Hepatocyte (in vitro differentiated cells): ENCODE measurements at places on chromosomes 3 and 15. TPM values are rescaled to one million over a fixed set of nuclear protein-coding genes. Genes with fewer than 3 reads are reported as not detected.
A peak's percentile ranks its signal among the peaks of the same experiment; 100 is the strongest.

DNA sequence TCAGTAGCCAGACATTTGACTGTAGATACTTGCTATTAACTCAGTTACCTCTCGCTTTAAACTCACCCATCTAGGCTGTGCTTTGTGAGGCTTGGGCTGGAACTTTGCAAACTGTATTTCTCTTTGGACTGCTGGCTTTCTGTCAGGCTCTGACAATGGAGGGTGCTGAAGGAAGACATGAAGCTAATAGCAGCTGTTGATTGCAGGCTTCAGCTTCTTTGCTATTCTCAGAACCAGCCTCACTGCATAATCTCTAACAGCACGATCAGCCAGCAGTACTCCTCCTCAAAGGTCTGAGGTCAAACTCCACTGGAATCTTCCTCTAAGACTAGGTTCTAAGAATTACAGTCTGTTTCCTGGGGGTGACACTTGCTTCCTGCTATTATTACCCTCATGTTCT, 295.6 kb downstream of the ZBBX start:
- peak; percentile 4 for DNase-seq

- no peak for DNase-seq
Measured at GRCh38 chr3:132879656-132880055, 157.4 kb upstream of the NPHP3 start.

- no peak for DNase-seq
Measured at GRCh38 chr3:155778462-155778861, 27.6 kb downstream of the C3orf33 start.

GRCh38 chr15:32729700-32730395, 12.0 kb downstream of the GREM1 start:
- DNase-seq: no peak

The LRRN1 gene
- polyA plus RNA-seq: 25.6 and 27.9 TPM in 2 replicates
